AG10803 (cell line): ENCODE measurements at places on chromosomes 4 and X.
A peak's percentile ranks its signal among the peaks of the same experiment; 100 is the strongest.

DNA sequence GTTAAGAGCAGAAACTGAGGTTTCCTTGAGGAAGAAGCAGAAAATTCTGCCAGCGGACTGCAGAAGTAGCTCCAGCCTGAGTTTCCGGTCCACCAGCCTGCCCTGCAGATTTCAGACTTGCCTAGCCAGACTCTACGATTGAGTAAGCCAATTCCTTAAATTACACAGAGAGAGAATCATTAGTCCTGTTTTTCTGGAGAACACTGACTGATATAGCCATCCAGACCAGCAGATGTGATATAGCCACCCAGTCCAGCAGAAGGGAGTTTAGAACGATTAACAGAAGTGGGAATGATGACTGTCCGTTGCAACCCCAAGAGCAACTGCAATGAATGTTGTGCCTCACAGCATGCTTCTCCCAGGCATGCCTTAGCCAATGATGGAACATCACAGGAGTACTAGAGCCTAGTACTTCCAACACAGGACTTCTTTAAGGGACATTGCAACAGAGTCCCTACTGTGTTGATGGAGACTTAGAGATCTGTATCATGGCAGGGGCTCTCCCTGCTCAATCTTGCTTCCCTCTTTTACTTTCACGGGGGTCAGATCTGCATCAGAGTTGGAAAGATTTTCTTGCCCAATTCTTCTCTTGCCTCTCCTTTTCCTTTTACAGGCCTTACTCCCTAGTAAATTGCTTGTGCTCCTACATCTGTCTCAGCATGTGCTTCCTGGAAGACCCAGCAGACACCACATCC is 264.6 kb upstream of the CLNK start:
- no peak for DNase-seq

DNA sequence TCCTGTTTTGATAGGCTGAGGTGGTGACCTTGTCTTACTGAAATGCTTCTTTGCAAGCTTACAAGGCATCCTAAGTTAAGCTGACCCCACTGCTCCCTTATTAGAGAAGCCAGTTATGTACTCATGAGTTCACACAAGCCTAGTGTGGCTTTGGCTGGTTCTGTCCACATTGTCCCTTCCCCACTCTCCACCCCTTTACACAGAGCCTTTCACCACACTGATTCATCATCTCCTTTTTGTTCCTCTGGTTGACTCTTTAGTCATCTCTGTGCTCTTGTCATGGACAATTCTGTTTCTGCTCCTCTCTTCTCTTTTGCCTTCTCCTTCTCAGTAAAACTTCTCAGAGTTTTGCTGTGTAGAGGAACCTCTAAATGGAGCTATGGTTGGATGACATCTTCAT is 4.9 kb downstream of the CHRNA9 start:
- peak; percentile 25 for DNase-seq

DNA sequence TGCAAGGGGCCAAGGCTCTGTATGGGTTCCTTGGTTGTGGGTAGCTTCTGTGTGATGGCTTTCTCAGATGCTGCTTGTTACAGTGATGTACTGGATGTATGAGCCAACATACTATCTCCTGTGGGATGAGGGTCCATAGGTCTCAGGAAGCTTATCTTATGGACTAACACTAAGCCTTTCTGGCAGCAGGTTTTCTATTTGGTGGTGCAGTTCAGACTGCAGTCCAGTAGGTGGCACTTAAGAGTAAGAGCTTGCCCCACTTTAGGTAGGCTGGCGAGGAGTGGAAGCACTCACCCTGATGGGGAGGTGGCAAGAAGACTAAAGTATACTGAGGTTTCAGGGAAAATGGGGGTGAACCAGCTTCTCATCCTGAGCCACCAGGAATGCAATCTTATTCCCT is 306.7 kb upstream of the MAOA start:
- peak; percentile 25 for DNase-seq

DNA sequence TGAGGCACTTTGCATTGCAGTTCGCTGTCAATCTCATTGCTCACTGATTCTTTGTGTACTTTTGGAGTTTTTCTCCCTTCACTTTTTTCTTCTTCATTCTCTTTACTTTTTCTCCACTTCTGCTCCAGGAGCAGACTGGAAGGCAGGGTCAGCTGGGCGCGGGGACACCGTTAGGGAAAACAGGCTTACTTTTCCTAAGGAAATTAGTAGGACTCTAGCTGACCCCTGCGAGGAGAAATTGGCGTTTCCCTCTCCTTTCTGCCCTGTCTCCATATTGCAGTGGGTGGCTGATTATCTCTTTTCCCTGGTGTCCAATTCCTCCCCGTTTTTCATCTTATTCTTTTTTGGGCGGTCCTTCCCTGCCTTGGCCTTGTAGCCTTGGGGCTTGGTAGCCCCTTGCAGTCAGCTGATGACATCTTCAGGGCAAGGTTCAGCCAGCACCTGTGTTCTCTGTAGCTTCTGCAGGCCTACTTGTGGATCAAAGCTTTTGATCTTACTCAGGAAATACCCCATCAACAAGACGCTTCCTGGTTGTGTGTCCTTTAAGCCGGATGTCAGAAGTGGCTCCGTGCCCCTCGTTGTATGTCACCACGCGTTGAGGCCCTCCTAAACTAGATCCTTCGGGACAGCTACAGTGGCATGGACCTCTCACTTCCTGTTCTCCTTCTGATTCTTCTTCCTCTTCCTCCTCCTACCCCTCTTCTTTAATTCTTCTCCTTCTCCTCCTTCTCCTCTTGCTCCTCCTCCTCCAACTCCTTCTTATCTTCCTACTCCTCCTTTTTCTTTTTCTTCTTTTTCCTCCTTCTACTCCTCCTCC is 36.1 kb downstream of the NBDY start:
- DNase-seq: no peak

- DNase-seq: peak; percentile 50
Observed at GRCh38 chr4:38664706-38665401, 855 bp downstream of the KLF3 start.

GRCh38 chr4:153074486-153074885 is 129.8 kb upstream of the TRIM2 start:
- no peak for DNase-seq

DNA sequence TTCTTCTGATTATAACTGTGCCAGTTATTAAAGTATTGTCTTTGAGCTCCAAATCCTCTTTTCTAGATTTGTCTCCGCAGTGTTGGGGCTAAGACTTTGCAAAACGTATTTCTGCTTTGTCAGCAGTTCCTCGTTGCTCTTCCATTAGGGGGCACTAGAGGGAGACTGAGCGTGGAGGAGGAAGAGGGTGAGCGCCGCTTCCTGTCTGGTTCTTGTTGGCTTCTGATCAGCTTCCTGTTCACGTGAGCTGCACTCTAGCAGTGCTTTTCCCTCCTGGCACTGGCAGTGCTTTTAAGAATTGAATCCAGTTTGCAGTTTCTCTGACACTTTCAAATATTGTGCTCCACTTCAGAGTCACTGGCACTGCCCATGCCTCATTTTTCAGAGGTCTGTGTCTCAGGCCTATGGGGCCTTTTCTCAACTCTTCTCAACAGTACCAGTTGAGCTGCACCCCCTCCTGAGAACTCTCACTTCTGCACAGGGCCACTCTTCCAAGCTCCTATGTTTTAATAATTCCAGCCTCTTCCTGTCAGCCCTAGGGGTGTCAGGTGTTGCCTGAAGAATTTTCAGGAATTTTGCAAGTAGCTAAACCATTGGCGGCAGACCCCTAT is 54.4 kb upstream of the LCORL start:
- DNase-seq: no peak

GRCh38 chrX:12867685-12868084 is 813 bp downstream of the TLR7 start:
- no peak for DNase-seq

- DNase-seq: no peak
Observed at GRCh38 chrX:95291561-95291960, 1393.1 kb upstream of the DIAPH2 start.

DNA sequence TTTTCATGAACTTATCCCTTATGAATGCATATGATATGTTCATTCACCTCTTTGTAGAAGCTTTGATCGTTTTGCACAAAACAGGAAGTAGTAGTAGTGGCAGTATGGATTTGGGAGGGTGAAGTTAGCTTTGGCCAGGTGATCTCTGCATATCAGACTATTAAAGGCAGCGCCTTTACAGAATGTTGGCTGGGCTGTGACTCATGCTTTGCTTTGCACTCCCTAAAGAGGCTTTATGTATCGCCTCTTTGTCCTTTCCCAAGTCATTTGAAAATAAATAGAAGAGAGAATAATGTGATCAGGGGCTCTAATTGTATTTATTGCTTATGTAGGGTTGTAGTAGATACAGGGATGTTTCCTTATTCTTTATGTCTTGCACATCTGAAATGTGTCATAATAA is 50.4 kb downstream of the SHROOM3 start:
- DNase-seq: no peak

- DNase-seq: no peak
Observed at GRCh38 chr4:5526080-5526846, 182.1 kb downstream of the EVC2 start.

DNA sequence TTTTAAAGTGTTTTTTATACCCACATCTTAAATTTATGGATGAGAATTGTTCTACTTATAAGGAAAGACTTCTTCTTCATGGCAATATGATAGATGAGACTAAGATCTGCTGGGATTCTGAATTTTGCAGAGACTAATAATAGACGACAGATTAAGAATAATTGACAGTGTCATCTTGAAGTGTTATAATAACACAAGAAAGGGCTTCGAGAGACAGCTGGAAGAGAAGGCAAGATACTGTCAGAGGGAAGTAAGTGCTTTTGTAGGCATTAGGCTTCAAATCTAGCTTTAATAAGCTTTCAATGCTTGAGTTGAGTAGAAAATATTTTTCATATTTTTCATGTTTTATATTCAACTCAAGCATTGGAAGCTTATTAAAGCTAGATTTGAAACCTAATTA is 797.6 kb upstream of the PABPC4L start:
- no peak for DNase-seq

DNA sequence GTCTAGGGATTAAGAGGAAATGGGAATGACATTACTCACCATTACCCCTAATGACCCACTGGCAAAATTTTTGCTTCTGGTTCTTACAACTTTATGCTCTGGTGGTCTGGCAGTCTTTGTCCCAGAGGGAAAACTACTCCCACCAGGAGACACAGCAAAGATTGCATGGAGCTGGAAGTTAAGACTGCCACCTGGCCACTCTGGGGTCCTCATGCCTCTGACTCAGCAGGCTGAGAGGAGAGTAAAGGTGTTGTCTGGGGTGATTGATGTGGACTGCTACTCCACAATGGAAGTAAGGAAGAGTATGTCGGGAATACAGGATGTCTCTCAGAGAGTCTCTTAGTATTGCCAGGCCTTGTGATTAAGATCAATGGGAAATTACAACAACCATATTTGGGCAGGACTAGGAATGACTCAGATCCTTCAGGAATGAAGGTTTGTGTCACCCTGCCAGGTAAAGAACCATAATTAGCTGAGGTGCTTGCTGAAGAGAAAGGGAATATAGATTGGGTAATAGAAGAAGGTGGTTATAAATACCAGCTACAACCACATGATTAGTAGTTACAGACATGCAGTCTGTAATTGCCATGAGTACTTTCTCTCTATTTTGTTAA is 215.5 kb downstream of the GPAT3 start:
- no peak for DNase-seq

DNA sequence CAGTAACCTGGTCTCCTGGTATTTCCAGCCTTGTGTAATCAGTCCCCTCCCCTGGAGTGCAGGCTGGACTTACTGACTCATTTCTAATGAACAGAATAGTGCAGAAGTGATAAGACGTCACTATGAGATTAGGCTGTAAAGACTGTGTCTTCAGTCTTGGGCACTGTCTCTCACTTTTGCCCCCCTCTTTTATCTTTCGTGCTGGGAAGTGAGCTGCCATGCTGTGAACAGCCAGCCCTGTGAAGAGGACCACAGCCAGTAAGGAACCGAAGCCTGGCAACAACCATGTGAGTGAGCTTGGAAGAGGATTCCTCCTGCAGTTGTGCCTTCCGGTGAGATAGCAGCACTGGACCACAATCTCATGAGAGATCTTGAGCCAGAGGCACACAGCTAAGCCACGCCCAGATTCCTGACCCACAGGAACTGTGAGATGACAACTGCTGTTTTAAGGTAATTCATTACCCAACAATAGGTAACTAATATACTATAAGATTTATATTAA is 67.5 kb upstream of the GPR34 start:
- DNase-seq: no peak

DNA sequence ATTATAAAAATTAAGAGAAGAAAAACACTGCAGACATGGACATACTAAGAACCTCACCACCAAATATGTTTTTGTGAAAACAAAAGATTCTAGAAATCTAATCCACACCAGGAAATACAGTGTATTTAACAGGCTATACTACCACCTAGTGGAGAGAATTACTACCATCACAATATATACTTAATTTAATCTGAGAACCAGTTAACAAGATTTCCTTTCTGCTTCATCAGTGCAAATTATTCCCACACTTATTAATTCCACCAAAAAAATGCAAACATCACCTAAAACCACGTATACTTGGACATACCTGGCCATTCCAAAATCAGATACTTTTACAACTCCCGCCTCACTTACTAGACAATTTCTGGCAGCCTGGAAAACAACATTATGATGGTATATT is 7.0 kb upstream of the TXK start:
- DNase-seq: peak; percentile 53

- DNase-seq: no peak
Observed at GRCh38 chrX:103791826-103792485, 15.3 kb downstream of the PLP1 start.

- peak; percentile 93 for DNase-seq
Observed at GRCh38 chr4:53786632-53787031, 195.3 kb upstream of the LNX1 start.

DNA sequence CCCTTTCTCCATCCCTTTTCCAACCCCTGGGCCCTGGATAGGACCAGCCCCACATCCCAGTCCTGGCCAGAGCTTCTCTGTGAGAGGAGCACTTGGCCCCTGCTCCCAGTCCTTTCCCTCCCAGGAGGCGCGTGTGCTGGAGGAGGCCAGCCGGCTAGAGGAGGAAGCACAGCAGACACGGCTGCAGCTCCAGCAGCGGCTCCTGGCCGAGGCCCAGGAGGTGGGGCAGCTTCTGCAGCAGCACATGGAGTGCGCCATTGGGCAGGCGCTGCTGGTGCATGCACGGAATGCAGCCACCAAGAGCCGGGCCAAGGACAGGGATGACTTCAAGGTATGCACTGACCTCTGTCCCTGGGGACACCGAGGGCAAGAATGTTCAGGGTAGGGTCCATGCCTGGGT is 87.5 kb downstream of the EVC start:
- peak; percentile 38 for DNase-seq

GRCh38 chr4:155442267-155443105 is 65.7 kb upstream of the MAP9 start:
- peak; percentile 59 for DNase-seq
